ENCODE measurements at places on chromosomes 4 and X.

DNA sequence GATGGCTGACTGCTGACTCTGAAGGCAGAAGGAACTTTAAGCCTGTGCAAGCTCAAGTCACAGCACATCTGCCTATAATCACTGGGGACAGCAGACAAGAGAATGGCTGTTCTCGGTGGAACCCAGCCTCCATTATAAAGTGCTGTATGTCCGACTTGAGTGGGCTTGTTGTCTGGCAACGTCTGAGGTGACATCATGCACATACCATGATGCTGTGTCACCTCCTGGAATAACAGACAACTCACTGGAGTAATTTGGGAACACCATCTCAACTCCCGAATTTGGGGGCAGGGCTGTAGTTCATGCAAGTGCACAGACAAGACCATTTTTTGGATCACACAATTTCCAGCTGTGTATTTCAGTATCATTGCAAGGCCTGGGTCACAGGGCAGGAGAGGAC, 59.8 kb upstream of the GPM6B start:
- DNase-seq = no peak

GRCh38 chrX:148530464-148531077, 30.2 kb downstream of the AFF2 start:
- DNase-seq = no peak

- DNase-seq = no peak
These were observed 7.0 kb downstream of the SMIM14 start for GRCh38 chr4:39631700-39632079.

DNA sequence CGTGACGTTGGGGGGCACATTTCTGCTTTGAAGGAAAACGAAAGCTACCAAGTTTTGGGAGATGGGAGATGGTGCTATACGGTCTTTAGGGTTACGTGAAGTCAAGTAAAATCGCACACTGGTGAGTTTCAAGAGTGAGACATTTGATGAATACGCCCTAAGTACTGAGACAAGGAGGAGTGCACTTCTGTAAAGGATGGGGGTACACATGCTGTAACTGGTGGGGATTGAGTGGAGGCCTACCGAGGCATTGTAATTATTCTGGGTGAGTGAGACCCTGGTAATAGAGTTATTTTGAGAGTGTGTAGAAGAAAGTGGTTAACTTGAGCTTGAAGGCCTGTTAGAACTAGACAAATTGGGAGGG, 536 bp downstream of the SH3BGRL start:
- DNase-seq = no peak

- no peak for DNase-seq
These were observed 28.0 kb downstream of the DMD start for GRCh38 chrX:33183361-33183760.

- DNase-seq = no peak
These were observed 278.1 kb upstream of the ARSJ start for GRCh38 chr4:114257501-114257900.

DNA sequence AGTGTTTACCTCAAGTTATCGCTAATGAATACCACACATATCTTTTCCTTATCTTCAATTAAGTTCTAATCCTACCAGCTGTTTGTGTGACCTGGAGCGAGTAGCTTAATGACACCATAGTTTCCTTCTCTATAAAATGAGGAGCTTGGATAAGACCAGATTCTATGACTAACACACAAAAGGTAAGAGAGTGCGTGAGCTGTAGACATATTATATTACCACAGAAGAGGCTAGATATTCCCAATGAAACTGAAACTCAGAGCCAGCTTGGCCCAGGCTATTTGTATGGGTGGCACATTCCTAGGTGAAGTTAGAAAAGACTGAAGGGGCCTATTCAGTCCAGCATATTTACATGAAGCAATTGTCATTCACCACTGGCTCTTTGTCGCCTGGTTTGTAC, 30.2 kb downstream of the ASB5 start:
- DNase-seq = no peak

DNA sequence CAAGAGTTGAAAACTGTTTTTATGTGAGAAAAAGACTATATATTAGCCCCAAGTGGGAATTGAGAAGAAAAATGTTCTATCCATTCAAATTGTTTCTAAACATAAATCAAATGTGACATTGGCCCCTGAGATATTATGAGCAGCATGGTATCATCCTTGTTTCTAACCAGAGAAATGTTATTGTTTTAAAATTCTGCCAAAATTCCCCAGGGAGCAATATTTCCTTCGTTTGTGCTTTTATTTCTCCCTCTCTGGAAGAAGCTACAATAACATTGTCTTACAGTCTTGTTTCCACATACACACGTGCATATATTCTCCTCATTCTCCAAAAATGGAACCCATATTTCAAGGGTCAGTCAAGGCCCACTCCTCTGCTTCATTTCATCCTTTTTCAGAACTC, 46.7 kb downstream of the MAGEB17 start:
- DNase-seq = no peak

DNA sequence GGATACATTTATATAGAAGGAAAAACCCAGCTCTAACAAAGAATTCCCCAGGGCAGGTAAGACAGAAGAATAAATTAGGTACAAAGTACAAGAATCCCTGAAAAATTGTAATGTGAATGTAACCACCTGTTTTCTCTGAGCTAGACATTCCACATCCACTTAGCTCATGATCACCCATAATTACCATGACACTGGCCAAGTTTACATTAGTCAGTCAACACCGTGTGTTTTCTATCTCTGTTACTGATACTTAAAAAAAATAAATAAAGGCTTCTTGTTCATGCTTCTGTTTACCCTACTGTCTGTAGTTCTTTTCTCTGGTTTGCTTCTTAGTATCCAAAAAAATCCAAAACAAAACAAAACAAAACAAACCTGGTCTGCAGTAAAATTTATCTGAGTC, 66.0 kb downstream of the CBLL2 start:
- DNase-seq = no peak

DNA sequence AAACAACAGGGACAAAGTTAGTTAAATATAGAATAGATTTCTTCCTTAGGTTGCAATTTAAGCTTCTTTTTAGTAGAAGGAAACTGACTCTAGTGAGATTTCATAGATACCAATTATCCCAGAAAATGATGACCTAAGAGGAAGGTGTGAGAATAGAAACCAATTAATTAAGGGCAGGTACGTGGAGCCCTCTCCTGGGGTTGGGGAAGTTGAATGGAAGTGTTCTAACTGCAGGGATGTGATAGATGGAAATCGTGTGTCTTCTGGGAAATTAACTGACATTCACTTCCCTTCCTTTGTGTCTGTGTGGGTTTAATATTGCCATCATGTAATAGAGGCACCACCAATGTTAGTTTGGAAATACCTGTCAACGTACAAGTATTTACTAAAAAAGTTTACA, 204.1 kb upstream of the ANK2 start:
- DNase-seq = no peak

DNA sequence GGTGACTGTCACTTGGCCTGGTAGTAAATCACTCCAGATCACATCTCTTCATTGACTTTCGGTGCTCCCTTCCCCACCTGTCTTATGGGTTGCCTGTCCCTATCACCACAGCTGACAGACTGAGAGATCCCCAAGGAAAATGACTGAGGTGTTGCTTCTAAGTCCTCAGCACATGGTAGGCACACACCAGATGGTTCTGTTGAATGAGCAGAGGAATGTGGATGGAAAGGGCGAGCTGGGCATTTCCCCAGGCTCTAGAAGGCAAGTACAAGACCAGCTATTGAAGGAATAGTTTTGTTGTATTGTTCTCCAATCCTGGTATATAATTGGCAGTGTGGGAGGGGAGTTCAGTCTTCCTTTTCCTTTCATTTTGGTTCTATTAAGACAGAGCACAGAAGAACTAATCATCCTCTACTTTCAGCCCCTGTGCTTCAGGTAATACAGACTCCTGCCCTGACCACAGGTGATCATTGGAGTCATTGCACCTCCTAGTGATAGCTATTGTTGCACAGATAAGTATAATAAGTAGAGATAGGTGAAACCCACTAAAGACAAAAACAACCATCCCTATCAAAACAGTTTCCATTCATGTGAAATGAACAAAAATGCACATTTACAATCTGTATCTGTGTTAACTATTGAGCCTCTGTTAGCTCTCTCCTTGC, 158.6 kb downstream of the TRAM1L1 start:
- no peak for DNase-seq

GRCh38 chrX:10990976-10991375, 120.2 kb upstream of the HCCS start:
- DNase-seq = no peak

GRCh38 chr4:182493377-182493776, 250.2 kb downstream of the TENM3 start:
- DNase-seq = no peak

- no peak for DNase-seq
These were observed 43.2 kb downstream of the KIT start for GRCh38 chr4:54700986-54701385.

- no peak for DNase-seq
These were observed 31.5 kb downstream of the SMS start for GRCh38 chrX:21972046-21972445.

- DNase-seq = no peak
These were observed 327.4 kb downstream of the RPA4 start for GRCh38 chrX:97211070-97211469.

DNA sequence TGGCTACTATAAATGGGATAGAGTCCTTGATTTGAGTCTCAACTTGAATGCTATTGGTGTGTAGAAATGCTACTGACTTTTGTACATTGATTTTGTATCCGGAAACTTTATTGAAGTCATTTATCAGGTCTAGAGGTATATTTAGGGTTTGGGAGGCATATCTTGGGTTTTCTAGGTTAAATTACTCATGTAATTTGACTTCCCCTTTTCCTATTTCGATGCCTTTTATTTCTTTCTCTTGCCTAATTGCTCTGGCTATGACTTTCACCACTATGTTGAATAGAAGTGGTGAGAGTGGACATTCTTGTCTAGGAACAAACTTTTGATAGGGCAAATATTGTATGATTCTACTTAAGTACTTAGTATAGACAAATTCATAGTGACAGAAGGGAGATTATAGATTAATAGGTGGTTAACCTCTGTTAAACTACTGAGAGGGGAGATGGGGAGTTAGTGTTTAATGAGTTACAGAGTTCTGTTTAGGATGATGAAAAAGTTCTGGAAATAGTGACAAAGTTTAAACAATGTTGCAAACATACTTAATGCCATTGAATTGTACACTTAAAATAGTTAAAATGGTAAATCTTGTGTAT, 22.8 kb upstream of the HSPA4L start:
- no peak for DNase-seq

- peak; percentile 44 for DNase-seq
These were observed 43.7 kb downstream of the FRMPD3 start for GRCh38 chrX:107493141-107493540.

DNA sequence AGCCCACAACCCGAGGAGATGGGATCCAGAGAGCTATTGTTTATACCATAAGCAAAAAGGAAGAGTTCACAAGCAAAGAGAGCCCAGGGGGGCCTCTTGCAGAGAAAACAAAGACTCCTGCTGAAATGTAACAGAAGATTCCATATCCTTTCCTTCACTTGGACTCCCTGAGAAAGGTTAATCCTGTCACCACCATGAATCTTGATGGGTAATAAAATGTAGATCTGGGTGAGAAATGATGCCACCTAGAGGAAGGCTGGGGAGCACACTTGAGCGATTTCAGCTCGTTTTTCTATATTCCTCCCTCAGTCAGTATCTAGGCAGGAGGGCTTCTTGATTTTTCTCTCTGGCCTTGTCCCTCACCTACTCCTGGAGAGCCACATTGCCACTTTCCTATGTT, 10.2 kb upstream of the KCNE5 start:
- DNase-seq = no peak

- DNase-seq = no peak
These were observed at the start of gene FAM3A for GRCh38 chrX:154515966-154516655. Gene FAM3A (minus strand): TSS chrX:154516232. CDS start chrX:154515772, 460 bp downstream.

DNA sequence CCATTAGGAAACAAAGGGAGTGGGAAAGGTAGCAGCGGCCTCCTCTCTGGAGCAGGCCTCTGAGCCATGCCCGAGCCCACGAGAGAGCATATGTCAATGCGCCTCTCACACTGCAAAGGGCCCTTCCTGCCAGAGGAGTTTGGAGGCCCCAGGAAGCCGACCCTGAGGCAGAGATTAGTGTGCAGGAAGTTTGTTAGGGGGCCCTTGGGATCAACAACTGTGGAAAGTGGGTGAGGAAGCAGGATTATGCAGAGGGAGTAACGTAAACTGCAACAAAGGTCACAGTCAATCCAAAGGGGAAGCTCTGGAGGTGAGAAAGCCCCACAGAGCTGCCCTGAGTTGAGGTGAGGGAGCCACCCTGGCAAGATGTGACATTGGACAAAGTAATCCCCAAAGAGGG, 17.4 kb downstream of the RTL5 start:
- no peak for DNase-seq

- DNase-seq = no peak
These were observed 6.1 kb downstream of the AKAP17A start for GRCh38 chrX:1597345-1598020.

DNA sequence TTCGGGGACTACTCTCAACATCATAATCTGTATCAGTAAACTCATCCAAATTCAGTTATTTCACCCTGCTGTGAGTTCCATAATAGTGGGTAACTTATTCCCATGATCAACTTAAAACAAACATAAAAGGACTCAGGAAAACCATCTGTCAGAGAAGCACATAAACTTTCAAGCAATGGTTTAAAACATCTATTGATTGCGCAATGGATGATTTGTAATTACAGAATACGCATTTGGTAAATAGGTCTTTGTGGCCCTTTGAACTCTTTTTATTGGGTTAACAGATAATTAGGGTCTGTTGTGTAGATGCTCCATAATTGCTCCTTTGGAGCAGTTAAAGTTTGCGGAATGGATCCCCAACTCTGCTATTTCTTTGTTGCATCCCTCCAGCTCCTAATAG, 115.3 kb downstream of the KIT start:
- DNase-seq = no peak

GRCh38 chrX:77967631-77968030, 1.8 kb downstream of the PGAM4 start:
- DNase-seq = no peak

- DNase-seq = no peak
These were observed 119.4 kb downstream of the AKAP4 start for GRCh38 chrX:50081282-50081889.

GRCh38 chr4:153021276-153021675, 85.2 kb downstream of the FHDC1 start:
- DNase-seq = no peak

DNA sequence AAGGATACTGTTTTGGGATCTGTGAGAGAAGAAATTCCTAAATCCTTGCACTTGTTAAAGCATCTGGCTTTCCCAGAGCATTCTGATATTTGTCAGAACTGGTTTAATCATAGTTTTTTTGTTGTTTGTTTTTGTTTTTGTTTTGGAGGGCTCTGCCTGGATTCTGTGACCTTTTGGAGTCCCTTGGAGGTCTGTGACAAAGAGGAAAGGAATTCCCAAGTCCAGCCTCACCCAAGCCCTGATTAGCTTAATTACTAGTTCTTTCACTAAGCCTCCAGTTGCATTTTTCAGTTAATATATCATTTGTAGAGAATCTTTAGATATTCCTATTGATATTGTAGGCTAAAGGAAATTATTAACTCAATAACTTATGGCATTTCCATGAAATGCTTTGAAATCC, 711 bp downstream of the ACE2 start:
- DNase-seq = no peak

DNA sequence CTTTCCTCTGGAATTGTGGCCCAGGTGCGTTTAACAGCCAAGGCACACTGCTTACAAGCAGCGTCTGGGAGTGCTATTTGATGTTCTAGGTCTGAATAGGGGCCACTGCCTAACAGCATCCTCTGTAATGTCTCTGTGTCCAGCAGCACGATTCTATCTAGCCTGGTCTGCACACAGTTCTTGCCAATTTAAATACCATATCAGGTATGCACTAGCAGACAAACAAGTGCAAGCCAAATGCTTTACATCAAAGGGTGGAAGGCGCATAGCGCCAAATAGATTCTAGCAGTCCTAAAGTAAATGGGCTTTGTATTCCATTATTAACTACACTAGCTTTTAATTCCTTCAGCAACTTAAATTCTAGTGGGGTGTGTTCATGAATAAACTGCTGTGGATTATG, 15.8 kb upstream of the UGDH start:
- DNase-seq = no peak
